SK-N-MC (cell line): ENCODE measurements at places on chromosomes 2 and 18.

- DNase-seq = no peak
Observed at GRCh38 chr2:197908990-197909776, 104.8 kb downstream of the PLCL1 start.

DNA sequence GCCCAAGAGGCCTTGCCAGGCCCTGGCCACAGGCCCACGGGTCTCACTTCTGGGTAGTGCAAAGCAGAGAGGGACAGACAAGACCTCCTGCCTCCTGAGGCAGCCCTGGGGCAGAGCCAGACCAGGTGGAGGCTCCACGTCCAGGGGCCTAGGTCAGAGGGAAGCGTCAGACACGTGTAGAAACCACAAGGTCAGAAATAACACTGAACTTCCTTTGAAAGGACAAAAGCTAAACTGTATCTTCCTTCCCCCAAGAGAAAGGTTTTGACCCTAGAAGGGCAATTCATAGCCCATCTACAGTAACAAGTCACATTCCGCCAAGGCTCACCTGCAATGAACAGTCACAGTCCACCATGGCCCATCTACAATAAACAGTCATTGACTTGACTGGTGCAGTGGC lies 17.9 kb downstream of the SDC1 start:
- no peak for DNase-seq

- DNase-seq = no peak
Observed at GRCh38 chr2:223652902-223653301, 50.7 kb upstream of the SCG2 start.

GRCh38 chr18:31990823-31991222 lies 27.8 kb upstream of the RNF125 start:
- DNase-seq = no peak

GRCh38 chr2:40886655-40887054 lies 434.8 kb upstream of the SLC8A1 start:
- no peak for DNase-seq
